ENCODE measurements at places on chromosomes 12 and 14. TPM values are rescaled to one million over a fixed set of nuclear protein-coding genes. Genes with fewer than 3 reads are reported as not detected.

Gene PAPLN
- total RNA-seq = 3.0 TPM

DNA sequence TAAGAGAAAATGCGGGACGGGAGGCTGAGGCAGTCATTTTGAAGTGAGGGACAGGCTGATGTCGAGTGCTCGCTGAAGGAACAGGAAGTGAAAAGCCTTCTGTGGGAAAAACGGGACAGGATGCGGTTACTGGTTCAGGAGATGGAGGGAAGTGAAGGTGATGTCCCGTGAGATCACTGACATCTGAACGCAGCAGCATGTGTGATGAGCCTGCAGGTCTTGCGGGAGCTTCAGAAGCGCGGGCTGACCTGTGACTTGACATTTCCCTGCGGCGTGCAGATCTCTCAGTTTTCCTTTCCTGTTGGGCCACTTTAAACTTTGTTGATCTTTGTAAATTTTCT, 77.8 kb downstream of the DDX51 start:
- no peak for DNase-seq

Gene KRT83
- total RNA-seq = not detected

DNA sequence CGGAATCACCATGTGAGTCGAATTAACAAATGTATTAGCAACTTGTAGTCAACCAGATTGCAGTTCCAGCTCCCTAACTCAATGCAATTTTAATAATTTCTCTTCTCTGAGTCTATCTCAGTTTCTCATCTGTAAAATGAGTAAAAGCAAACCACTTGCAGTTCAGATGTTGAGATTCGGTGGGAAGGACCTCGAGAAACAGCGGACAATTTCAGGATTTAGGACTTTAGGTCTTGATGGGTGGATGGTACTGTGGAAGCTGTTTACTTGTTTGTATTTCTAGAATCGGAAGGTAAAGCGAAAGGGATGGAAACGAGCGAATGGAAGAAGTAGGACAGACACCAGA, 510 bp upstream of the TTC8 start:
- DNase-seq = no peak

Gene FZD10
- total RNA-seq = 0.09 TPM

Measured in Caco-2 (cell line).